ENCODE measurements at places on chromosomes 5 and 9. TPM values are rescaled to one million over a fixed set of nuclear protein-coding genes. Genes with fewer than 3 reads are reported as not detected.

- DNase-seq = no peak
These were observed 46.0 kb downstream of the ALDH1A1 start for GRCh38 chr9:72906810-72907209.

- DNase-seq = no peak
These were observed 541.4 kb downstream of the KCTD16 start for GRCh38 chr5:144712090-144712489.

GRCh38 chr9:89497257-89497963 is 503 bp downstream of the SEMA4D start:
- peak; percentile 62 for DNase-seq

- DNase-seq = no peak
These were observed 55.0 kb downstream of the MEF2C start for GRCh38 chr5:88827997-88828396.

GRCh38 chr9:17291766-17292165 is 156.9 kb downstream of the CNTLN start:
- DNase-seq = no peak

DNA sequence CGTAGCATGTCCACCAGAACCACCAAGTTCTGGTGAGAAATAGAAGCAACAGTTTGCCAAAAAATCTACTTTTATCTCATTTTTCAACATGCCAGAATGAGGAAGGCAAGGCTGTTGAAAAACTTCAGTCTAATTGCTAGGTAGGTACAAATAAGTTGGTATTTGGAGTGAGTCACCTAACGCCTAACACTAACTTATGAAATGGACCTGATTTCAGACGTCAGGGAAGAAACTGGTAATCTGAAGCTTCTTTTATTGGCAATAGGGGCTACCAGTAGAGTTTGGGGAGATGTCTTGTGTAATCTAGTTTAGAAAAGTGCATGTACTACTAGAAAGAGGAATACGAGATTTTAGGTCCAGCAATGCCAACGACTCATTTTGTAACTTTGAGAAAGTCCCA is 4.4 kb upstream of the PDE6A start:
- DNase-seq = no peak

DNA sequence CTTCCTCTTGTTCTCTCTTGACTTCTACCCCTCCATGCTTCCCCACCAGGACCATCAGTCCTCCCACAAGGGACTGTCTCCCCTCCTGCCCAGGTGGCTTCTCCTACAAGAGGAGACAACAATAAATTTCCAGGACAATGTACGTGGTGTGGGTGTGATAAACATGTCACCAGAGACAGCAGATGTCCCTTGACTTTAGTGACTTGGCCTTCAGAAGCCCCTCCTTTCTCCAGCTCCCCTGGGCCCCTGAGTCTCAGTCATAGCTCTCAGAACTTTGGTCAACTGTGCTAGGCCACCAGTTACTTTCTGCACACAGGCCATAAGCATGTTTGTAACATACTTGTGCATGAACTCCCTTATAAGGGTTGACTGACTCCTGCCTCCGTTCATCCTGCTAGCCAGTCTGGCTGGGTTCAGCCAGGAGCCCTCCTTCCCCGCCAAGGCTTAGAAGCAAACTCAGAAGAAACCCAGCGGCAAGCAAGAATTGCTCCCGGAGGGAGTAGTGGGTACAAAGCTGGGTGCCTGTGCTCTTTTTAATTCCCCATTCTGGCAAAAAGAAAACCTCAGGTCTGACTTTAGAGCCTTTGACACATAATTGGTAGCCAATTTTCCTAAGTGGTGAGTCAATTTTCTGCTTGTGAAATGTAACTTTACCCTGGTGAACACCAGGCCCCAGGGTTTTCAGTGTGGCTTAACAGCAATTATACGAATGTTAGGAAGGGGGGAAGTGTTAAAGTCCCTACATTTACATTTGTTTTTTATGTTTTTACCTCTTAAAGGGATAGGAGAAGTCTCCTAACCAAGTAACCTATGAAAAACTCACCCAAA is 49.2 kb downstream of the EBF1 start:
- DNase-seq = no peak

DNA sequence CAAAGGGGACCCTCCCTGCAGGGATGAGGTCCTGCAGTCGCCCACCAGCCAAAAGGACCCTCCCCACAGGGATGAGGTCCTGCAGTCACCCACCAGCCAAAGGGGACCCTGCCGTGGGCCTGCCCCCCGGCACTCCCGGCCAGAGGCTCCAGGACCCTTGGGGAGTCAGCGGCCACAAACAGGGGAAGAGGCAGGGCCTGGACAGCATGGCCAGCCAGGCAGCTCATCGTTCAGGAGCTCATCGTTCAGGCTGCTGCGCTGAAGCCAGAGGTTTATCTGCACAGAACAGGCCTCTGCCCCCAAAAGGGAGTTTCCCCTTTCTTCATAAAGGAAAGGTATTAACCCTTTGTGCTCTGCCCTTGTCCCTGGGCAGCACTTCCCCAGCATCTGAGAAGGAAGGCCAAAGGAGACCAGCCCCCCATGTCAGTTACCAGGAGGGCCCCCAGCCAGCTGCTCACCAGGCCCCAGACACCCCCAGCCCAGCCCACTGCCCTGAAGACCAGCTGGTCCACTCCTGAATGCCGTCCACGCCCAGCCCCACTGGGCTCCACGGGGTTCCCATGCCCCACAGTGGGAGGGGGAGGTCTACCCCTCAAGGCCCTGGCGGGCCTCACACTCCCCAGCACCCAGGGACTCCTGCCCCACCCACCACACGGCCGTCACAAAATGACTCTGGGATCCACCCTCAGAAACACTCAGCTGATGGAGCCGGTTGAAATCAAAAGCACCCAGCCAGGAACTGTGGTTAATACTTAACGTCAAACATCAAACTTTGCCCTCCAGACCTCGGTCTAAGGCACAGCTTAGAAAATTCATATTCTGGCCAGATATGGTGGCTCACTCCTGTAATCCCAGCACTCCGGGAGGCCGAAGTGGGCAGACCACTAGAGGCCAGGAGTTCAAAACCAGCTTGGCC is 6.3 kb downstream of the SLC12A7 start:
- peak; percentile 70 for DNase-seq

DNA sequence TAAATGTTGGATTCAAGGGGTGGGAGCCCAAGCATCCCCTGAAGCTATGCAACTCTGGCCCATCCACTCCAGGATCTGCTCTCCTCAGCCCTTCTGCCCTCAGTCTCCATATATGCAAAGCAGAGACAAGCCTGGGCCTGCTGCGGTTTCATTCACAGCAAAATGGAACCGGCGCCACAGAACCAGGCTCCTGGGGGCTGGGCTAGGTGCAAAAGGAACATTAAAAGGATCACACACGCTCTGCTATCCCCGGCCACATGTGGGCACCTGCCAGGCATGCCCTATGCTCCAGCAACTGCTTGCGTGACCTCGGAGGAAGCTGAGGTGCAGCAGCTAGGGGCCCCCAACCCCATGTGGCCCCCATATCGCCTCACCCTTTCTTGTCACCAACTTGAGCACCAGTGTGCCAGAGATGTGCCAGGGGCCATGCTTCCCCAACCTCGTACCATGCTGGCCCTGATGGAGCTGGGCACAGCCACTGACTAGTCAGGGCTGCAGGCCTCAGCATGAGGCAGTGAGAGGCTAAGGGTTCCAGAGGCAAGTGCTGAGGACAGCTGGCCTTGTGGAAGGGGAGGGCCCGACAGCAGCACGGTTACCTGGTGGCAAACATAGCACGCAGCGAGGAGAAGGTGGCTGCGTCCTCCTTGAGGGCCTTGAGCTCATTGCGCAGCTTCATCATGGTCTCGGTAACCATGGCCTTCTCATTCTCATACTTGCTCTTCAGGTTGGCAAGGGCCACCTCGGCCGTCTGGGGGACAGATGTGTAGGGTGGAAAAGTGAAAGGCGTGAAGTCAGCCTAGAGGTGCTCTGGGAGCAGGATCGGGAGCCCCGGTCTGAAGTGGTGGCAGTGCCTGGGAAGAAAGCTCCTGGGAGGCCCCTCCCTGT is 47.2 kb downstream of the BICD2 start:
- DNase-seq = no peak

GRCh38 chr5:106376522-106376921 is 1294.2 kb downstream of the EFNA5 start:
- DNase-seq = no peak

DNA sequence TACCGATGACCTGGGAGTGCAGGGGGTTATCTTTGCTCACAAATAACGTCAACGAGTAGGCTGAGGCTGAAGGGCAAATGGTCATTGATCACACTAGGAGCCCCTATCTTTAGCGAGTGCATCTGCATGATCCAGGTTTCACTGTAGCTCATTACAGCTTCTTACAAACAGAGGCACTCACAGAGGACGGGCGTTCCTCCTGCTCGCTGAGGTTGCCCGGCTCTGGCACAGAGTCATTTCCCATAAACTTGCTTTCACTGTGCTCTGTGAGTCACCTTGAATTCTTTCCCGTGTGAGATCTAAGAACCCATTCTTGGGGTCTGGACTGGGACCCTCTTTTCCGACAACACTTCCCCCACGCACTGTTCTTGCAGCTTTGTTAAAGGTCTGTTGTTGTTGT is 1.9 kb upstream of the PAEP start:
- no peak for DNase-seq

The TRIM36 gene
- not detected for total RNA-seq

The TMC1 gene
- total RNA-seq = 0.28 TPM

The PCDHB9 gene
- total RNA-seq = not detected

The BAAT gene
- not detected for total RNA-seq

The TRIM41 gene
- total RNA-seq = 42.4 TPM

The MCIDAS gene
- total RNA-seq = not detected

The MYORG gene
- total RNA-seq = 4.7 TPM

The TEK gene
- not detected for total RNA-seq

The FST gene
- total RNA-seq = not detected
